ENCODE measurements at places on chromosomes 4 and X. TPM values are rescaled to one million over a fixed set of nuclear protein-coding genes. Genes with fewer than 3 reads are reported as not detected.

DNA sequence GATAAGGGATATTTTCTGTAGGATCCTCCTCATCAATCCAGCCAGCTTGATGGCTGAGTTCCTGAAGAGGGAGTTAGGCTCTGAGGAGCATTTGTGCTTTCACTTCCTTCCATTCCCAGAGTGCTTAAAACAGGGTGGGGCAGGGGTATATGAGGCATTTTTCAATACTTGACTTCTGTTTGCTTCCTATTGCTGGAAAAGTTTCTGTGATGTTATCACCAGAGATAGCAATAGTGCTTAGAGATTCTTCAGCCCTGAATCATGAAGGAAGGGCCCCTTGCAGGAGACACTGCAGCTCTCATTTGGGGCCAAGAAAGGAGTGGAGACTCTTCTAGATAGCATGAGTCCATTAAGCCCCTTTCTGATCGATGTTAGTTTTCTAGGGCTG is 166.7 kb upstream of the RPS6KA3 start:
- no peak for DNase-seq

GRCh38 chr4:20418861-20419451 is 167.3 kb downstream of the SLIT2 start:
- DNase-seq, result no peak

DNA sequence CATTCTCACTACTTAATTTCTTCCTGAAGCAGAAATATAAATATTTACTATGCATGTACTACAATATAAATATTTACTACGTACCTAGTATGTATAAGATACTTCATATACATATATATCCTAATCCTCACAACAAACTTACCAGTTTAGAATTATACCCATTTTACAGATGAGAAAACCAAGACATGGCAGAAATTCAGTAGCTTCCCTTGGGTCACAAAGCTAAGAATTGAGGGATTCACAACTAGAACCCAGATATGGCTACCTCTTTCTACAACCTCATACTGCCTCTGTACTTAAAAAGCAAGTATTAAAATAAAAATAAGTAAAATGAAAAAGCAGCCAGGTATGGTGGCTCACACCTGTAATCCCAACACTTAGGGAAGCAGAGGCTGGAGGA is 65.9 kb downstream of the AMMECR1 start:
- no peak for DNase-seq

GRCh38 chr4:41693629-41694028 is 54.9 kb downstream of the PHOX2B start:
- DNase-seq, result no peak

- no peak for DNase-seq
These were observed 651.1 kb downstream of the ANKRD50 start for GRCh38 chr4:124061413-124061812.

The TMEM128 gene
- 25.0 TPM for total RNA-seq

The ETDA gene
- total RNA-seq, result not detected

The VSIG1 gene
- 1.0 TPM for total RNA-seq

The F11 gene
- not detected for total RNA-seq
